ENCODE measurements at places on chromosomes 1 and 21.

GRCh38 chr1:113659035-113659434 lies 100.3 kb downstream of the PHTF1 start:
- no peak for DNase-seq

- DNase-seq = no peak
These were observed 173.6 kb upstream of the IGSF21 start for GRCh38 chr1:17933971-17934370.

DNA sequence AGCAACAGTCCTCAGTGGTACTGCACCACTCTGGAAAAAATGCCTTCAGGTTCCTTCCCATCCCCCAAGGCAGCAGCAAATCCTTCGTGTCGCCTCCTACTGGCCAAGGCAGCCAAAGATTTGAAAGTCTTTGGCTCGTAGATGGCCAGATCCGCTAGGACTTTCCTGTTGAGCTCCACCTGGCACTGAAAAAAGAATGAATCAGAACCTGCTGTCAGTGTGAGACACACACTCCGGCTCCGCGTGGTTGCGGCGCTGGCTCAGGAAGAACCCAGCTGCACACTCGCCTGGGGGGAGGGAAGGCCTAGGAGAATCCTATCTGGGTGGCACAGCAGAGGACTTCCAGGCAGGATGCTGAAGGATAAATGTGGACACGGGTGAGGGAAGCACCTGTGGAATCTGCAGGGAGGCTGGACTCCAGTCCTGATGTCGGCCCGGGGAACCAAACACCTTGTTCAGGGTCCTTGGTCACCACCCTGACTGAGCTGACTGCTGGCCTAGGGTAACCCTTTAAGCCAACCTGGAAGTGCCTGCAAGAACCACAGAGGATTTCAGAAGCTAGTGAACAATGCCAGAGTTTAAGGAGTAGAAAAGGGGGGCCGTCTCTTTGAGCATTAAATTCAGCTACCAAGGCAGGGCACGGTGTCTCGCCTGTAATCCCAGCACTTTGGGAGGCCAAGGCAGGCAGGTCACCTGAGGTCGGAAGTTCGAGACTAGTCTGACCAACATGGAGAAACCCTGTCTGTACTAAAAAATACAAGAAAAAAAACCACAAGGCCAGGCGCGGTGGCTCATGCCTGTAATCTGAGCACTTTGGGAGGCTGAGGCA lies 3.2 kb upstream of the CCNL2 start:
- peak; percentile 68 for DNase-seq

GRCh38 chr1:196056966-196057365 lies 551.3 kb downstream of the KCNT2 start:
- no peak for DNase-seq

GRCh38 chr1:57336793-57337192 lies 87.1 kb downstream of the DAB1 start:
- no peak for DNase-seq

DNA sequence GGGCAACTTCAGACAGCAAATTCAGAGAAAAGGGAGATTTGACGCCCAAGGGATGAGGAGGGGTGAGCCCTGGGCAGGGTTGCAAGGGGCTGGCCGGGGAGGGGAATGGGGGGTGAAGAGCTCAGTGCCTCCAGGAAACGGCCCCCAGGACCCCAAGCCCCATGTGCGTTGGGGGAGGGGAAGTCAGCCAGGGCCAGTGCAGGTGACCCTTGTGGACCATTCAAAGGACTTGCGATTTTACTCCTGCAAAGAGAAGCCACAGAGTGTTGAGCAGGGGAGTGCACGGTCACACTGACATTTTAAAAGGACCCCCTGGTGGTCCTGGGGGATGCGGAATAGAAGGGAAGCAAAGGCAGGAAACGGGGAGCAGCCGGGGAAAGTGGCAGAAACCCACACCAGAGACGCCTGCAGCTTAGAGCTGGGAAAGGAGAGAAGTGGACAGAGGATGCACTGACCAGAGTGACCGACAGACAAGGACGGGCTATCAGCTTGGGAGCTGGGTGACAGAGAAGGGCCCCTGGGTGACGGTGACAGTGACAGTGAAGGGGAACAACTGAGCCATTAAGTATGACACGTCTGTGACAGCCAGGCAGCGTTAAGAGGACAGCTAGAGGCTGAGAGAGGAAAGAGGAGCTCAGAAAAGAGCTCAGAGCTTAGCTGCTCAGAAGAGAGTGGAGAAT lies 54.0 kb upstream of the TMEM51 start:
- no peak for DNase-seq

GRCh38 chr1:44460107-44460882 lies 55.2 kb downstream of the RNF220 start:
- no peak for DNase-seq

DNA sequence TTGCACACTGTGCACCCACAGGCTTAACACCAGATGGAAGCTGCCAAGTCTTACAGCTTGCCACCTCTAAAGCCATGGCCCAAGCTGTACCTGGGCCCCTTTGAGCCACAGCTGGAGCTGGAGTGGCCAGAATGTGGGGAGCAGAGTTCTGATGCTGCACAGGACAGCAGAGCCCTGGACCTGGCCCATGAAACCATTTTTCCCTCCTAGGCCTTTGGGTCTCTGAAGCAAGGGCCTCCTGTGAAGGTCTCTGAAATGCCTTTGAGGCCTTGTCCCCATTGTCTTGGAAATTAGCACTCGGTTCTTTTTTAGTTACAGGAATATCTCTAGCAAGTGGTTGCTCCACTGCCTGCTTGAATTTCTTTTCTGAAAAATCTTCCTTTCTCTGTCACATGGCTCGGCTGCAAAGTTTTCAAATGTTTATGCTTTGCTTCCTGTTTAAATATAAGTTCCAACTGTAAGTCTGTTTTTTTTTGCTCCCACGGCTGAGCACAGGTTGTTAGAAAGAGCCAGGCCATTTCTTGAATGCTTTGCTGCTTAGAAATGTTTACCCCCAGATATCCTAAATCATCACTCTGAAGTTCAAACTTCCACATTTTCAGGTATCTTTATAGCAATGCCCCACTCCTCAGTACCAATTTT lies 156.8 kb upstream of the GORAB start:
- no peak for DNase-seq

- DNase-seq = peak; percentile 92
These were observed 59.8 kb downstream of the CAPN2 start for GRCh38 chr1:223771814-223772770.

- peak; percentile 19 for DNase-seq
These were observed 12.9 kb upstream of the LELP1 start for GRCh38 chr1:153190373-153190772.

DNA sequence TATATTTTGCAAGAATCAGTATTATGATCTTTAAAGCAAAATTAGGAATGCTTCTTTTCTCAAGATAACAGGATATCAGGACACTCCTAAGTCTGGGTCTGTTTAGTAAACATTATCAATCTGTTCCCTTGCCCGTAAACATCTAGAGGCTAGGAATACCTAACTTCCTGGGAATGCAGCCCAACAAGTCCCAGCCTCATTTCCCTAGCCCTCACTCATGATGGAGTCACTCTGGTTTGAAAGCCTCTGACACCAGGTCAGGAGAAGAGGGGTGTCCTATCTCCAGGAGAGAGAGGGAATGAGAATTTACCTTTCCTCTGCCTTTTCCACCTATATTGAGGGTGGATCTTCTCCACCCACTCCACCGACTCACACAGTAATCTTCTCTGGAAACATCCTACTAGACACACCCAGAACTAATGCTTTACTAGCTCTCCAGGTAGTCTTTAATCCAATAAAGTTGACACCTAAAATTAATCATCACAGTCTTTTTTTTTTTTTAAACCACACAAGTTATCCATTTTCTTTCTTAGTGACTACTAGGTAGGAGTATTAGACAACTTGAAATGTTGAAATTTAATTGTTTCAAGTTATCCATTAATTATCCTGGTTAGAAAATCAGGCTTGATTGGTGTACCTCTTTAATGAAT lies 659.3 kb downstream of the USP25 start:
- no peak for DNase-seq

- no peak for DNase-seq
These were observed 155.3 kb upstream of the JUN start for GRCh38 chr1:58939146-58939545.

DNA sequence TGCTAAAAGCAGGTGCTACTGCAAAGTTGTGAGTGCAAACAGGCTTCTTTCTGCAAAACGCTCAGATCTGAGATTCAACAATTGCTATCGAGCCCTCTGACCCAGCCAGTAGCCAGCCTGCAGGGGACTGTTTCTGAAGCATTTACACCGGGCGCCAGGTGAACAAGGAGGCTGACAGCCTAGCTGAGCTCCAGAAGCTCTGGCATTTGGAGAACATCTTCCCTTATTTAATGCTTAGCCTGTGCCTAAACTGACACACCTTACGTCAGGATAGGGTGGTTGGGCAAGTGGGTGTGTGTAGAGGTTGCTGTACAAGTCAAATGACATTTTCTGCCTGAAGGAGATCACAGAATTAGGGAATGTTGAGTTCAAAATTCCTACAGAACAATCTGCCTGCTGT lies 15.8 kb upstream of the PLA2G2C start:
- DNase-seq = no peak

GRCh38 chr1:15849775-15850324 lies 2.3 kb downstream of the SPEN start:
- peak; percentile 72 for DNase-seq

DNA sequence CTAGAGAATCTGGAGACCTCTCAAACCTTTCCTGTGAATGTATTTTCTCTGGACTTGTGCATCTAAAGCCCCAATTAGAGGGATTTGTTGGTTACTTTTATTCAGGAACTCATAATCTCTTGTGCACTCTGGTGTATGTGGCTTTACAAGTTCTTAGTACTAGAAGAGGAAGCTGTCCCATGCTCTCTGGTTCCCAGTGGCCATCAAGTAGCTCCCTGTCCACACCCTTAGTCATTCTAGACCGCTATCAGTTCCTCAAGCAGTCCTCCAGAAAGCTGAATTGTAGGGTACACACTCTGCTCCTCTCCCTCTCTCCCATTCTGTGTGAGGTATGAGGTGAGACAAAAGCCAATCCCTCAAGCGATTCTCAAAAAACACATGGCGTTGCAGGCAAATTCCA lies 470.3 kb downstream of the PTPRC start:
- no peak for DNase-seq

GRCh38 chr1:93021539-93022134 lies 57.4 kb upstream of the MTF2 start:
- peak; percentile 58 for DNase-seq

GRCh38 chr1:61425040-61425439 lies 299.9 kb downstream of the TM2D1 start:
- no peak for DNase-seq

GRCh38 chr1:214215583-214215982 lies 65.4 kb upstream of the SMYD2 start:
- DNase-seq = no peak

DNA sequence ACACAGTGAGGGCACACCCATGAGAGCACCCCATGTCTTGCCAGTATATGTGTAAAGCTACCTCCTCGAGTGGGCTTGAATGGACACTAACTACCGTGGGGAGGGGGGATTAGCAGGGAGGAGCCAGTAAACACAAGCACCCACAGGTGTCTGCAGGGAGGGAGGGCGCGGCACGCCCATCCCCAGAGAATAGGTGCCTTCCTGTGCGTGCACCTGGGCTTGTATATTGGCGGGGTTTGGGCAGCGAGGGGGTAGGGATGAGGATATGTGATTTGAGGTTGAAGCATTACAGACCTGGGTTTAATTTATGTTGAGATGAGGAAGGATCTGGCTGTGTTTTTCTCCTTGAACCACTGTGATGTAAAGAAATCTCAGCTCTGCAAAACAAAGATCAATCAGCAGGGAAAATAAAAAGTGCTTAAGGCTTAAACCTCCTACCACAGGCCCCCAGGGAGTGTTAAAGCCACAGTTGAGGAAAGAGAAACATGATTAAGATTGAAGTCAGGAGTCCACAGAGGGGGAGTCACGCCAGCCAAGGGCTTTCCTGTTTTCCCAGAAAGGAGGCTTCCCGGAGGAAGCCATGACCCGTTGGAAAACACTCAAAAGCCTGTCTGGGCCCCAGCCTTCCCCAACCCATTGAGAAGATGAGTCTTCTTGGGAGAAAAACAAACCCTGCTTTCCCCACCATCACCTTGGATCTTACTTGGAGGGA lies 80.0 kb downstream of the CAMK2N1 start:
- no peak for DNase-seq

DNA sequence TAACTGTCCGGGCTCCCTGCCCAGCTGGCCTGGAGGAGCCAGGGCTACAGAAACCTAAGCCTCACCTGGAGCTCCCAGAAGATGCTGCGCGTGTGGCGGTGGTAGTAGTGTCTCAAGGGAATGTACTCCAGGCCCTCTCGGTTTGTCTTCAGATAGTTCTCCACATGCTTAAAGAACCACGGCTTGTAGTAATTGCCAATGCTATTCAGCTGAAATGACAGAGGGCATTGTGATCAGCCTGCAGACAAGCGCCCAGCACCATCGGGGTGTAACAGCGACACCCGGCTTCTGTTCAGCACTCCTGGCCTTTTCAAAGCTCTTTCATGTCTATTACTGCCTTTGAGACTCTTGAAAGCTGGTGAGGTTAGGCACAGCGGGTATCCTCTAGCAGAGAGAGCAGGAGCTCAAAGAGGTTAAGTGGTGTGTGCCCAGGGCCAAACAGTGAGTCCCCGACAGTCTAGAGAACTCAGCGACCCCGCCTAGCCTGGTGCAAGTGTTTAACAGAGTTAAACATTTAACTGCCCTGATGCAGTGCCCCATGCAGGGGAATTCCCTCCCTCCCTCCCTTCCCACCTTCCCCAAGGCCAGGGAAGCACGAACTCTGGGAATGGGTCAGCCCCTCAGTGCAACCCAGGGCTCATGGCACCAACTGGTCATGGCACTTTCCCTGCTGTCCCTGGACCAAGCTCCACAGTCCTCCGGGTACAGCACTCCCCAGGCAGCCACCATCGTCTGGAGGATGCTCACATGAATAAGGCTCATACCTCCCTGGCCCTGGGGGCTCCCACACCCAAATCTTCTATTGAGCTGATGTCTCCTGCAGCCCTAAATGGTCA lies 21.5 kb downstream of the DHCR24 start:
- no peak for DNase-seq

DNA sequence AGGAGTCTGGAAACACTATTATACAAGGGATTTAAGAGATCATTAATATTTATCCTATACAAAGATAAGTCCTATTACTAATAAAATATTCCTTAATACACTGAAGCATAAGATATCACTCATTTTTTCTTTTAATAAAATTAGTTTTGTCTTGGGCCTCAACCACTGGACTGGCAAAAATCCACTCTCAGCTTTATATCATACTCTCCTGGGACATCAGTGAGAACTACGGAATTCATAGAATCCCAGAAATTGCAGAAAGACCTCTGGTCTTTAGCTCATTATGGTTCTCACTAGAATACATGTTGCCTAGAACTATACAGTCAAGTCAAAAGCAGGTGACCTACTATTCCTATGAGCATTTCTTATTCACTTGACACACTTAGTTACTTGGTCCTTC lies 285.0 kb downstream of the LRRC40 start:
- DNase-seq = no peak

GRCh38 chr1:209652873-209653401 lies 712 bp upstream of the LAMB3 start:
- DNase-seq = peak; percentile 33

DNA sequence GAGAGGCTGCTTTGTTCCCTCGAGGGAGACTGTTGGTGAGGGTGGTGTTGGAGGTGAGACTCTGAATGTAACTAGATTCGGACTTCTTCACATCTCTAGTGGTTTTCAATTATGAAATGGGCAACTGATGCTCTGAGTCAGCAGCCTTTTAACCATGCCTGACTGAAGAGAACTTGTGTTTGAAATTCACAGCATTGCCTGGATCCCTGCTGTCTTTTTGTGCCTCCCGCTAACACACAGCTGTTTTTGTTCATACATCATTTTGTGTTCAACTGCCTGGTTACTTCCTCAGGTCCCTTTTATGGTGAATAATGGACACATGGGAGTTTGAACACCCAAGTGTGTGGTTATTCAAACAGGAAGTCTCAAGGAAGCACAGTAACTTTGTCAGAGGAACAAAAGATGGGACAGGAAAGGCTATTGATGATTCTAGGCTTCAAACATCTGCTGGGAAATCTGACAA lies 16.8 kb downstream of the LAMC1 start:
- DNase-seq = no peak

Measured in erythroblast (primary cell).